ENCODE measurements at places on chromosomes 2 and 18.
A peak's percentile ranks its signal among the peaks of the same experiment; 100 is the strongest.

GRCh38 chr2:84741182-84741822 lies 139.6 kb downstream of the TRABD2A start:
- DNase-seq, result peak; percentile 13

DNA sequence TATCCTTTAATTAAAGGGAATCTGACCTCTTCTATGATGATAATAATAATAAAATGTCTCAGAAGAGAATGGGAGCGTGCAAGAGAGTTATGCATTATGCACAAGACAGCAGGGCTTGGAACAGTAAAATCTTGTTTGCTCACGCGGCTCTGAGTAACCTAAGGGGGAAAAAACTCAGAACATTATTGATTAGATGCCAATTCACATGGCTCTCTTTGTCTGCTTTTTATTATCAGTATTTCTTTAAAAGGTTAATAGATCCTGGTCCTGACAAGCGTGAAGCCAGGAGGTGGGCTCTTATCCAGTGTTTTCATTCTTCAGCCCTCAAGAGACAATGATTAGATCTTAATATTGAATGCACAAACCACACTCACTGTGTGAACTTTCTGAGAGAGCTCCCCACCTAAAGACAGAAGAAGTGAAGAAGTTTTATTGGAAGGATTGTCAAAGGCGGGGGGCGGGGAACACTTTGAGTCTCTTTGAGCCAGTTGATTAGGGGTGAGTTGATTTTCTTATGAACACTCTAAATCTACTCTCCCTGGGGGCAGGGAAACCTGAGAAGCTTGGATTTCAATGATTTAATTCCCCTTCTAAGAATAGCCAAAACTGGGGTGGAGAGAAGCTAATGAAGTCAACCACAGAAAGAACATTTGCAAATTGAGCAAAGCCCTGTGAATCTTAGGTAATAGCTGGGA lies 127.5 kb upstream of the CTAGE1 start:
- no peak for DNase-seq

DNA sequence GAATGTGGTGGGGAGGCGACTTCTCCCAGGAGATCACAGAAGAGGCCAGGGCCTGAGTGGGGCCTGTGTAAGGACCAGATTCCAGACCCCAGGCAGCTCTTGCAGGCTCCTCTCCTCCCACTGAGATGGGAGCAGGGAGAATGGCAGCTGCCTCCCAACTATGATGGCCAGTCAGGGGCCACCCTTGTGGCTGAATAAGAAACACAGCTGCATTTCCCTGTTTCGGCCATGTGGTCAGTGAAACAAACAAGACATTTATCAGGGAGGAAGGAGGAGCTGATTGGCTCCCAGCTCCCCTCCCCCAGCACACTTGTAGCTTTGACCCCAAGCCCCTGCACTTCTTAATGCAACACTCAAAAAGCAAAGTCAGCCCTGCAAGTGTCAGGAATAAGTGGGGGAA lies 143.5 kb downstream of the CELF4 start:
- DNase-seq, result no peak

DNA sequence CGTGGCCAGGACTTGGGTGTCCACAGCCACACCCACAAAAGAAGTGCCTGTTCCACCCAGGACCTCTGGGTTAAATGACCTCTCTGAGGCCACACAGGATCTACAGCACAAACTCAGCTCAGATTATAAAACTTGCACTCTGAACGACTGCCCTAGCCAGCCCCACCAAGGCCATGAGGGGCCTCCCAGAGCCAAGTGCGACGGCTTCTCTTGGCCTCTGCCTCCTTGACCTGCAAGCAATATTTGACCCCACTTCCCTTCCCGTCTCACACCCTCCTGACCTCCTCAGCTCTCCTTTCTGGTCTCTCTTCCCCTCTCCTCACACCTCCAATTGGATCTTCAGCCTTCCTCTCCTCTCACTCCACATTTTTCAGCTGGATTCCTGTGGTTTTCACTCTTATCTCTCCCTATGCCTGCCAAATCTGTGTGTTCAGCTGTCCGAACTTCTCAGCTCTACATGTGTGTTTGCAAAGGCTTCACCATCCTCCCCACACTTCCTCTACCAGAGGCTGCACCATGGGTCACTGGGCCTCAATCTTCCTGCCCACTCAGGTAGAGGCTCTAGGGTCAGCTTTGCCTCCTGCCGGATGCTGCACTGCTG lies 25.3 kb upstream of the STEAP3 start:
- no peak for DNase-seq

DNA sequence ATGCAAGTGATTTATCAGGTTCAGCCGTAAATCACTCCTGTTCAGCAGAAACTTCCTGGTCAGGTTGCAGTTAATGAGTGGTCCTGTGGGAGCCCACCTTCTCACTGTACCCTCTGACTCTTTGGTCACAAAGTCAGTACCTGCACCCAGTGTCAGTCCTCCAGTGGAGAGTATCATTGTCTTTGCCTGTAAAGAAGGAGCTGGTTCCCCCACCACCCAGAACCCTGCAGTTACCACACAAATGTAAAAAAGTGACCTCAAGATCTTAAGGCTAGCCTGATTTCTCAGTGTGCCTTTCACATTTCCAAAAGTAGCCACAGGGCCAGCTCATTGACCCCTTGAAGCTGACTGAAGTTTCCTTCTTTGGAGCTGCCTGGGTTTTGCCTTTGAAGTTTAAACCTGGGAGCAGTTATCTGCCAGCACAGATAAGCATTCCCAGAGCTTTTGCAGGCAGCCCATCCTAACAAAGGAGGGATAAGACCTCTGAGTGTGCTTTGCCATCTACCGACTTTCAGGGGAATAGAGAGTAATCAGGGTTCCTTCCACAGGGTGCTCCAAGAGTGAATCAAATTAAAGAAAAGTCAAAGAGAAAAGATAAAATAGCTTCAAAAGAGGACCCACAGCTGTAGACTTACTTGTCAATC lies 725.2 kb downstream of the CPS1 start:
- no peak for DNase-seq

GRCh38 chr2:12416600-12416999 lies 300.1 kb upstream of the TRIB2 start:
- peak; percentile 50 for DNase-seq

DNA sequence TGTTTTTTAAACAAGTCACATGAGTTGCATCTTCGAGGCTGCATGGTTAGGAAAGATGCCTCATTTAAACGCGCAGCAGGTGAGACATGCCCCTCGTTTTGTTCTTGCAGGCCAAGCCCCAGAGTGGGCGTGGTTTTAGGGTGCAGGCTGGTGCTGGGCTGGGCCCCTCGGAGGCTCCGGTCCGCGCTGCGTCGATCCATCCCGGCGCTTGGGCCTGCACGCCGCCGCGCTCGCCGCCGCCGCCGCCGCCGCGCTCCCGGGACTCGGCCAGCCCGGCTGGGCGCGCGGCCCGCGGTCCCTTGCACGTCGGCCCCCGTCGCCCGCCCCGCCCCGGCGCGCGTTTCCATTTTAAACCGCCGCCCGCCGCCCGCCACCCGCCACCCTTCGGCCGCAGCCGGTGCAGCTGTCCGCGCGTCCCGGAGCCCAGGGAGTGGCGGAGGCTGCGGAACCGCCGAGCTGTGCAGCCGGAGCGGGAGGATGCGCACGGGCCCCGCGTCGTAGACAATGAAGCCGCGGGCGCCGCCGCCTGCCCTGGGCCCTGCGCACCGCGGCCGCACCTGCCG lies 175.5 kb downstream of the AGAP1 start:
- DNase-seq, result no peak

Measured in stimulated activated CD4-positive, alpha-beta T cell treated with anti-CD3 and anti-CD28 coated beads, TNF-alpha, amount 100 ng/mL, for 4 hours (primary cell).